ENCODE measurements at places on chromosomes 3 and 15. TPM values are rescaled to one million over a fixed set of nuclear protein-coding genes. Genes with fewer than 3 reads are reported as not detected.

Gene GOLGA8J
- total RNA-seq = not detected

Gene CACNA2D3
- 0.03 TPM for total RNA-seq

Gene MFGE8
- total RNA-seq = 241 TPM

Gene NR2F2
- total RNA-seq = 62.9 TPM

Gene PFN2
- 243 TPM for total RNA-seq

Gene RNF111
- total RNA-seq = 27.2 TPM

Gene DUOX1
- not detected for total RNA-seq

Gene DVL3
- total RNA-seq = 57.3 TPM

Gene LMAN1L
- not detected for total RNA-seq

Gene IL20RB
- 0.98 TPM for total RNA-seq

Gene AGBL1
- not detected for total RNA-seq

Gene CD47
- 90.9 TPM for total RNA-seq

Gene PIK3CB
- 20.1 TPM for total RNA-seq

Gene ZBBX
- total RNA-seq = 0.20 TPM

Gene ACTL6A
- 36.5 TPM for total RNA-seq

Gene LDHAL6B
- total RNA-seq = not detected

Gene RHOV
- total RNA-seq = 0.07 TPM

Gene NME9
- total RNA-seq = not detected

Gene UBA7
- 54.4 TPM for total RNA-seq

Gene LRRIQ4
- total RNA-seq = 0.07 TPM

Gene CGNL1
- 5.3 TPM for total RNA-seq

Gene ZNF660
- 2.2 TPM for total RNA-seq

Data from smooth muscle cell of the pulmonary artery (primary cell).